ENCODE measurements at places on chromosomes 12 and 14.
A peak's percentile ranks its signal among the peaks of the same experiment; 100 is the strongest.

DNA sequence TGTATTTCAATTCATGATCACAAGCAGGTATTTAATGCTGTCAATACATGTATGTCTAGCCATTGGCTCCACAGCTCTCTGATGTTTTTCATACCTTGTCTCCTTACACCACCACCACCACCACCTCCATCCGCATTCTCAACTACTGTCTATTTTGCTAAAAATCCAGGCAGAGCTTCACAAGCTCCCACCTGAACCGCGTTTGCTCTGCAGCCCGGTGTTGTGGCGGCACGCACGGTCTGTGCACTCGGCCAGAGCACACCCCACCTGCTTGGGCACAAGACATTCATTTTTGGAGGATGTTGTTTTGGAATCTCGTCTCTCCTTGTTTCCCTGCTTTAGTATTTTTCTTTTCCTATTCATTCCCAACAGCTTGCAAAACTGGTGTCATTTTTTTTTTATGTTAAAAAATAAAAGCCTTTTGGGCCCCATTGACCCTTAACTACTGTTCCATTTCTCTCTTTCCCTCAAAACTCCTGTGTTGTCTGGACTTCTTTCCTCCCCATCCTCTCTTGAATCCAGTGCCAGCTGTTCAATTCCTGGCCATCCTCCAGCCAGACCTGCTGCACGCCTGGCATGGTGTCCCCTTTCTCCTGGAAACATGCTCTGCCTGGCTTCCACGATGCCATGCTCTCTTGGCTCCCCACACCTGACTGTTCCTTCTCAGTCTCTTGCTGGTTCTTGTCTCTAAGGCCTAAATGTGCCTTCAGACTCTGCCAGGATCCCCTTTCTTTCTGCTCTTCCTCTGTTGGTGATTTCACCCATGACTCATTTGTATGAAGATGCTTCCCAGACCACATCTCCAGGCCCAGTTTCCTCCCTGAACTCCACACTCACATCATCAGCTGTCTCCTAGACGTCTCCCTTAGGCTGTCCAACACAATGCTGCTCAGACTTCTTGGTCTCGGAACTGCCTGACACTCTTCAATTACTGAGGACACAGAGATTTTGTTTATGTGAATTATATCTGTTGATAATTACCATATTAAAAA, 37.9 kb downstream of the PIWIL1 start:
- H3K27me3 ChIP-seq, result no peaks in the 10 kb centered on the region
- H3K4me1 ChIP-seq, result no peaks in the 10 kb centered on the region
- no peak overlapping the region for H3K27ac ChIP-seq

DNA sequence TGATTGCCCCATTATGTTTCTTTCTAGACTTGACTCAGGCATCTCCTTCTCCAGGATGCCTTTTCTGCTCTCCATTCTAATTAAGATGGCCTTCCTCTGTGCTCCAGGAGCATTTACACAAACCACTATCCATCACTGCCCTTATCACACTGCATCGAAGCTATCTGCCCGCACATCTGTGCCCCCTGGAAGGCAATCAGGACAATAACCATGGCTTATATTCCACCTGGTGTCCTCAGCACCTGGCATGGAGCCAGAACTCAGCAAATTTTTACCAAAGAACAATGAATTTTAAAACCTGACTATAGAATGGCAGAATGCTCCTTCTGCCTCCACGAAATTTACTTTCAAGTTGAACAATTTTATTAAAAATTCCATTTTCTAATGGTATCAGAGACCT, 465.8 kb downstream of the APAF1 start:
- H3K27ac ChIP-seq, result no peak overlapping the region
- no peaks in the 10 kb centered on the region for H3K36me3 ChIP-seq
- H3K27me3 ChIP-seq, result no peaks in the 10 kb centered on the region
- no peak for DNase-seq
- H3K4me3 ChIP-seq, result no peak overlapping the region

DNA sequence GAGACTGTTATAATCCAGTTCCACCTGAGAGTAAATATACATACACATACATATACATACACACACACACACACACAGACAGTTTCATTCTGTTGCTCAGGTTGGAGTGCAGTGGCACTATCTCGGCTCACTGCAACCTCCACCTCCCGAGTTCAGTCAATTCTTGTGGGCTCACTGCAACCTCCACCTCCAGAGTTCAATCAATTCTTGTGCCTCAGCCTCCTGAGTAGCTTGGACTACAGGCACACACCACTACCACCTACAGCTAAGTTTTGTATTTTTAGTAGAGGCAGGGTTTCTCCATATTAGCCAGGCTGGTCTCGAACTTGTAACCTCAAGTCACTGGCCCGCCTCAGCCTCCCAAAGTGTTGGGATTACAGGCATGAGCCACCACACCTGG, 8.9 kb upstream of the PHLDA1 start:
- H3K27ac ChIP-seq, result no peak overlapping the region
- no peaks in the 10 kb centered on the region for H3K27me3 ChIP-seq
- no peaks in the 10 kb centered on the region for H3K4me1 ChIP-seq
- no peaks in the 10 kb centered on the region for H3K36me3 ChIP-seq
- no peak for DNase-seq
- no peak overlapping the region for H3K4me3 ChIP-seq

DNA sequence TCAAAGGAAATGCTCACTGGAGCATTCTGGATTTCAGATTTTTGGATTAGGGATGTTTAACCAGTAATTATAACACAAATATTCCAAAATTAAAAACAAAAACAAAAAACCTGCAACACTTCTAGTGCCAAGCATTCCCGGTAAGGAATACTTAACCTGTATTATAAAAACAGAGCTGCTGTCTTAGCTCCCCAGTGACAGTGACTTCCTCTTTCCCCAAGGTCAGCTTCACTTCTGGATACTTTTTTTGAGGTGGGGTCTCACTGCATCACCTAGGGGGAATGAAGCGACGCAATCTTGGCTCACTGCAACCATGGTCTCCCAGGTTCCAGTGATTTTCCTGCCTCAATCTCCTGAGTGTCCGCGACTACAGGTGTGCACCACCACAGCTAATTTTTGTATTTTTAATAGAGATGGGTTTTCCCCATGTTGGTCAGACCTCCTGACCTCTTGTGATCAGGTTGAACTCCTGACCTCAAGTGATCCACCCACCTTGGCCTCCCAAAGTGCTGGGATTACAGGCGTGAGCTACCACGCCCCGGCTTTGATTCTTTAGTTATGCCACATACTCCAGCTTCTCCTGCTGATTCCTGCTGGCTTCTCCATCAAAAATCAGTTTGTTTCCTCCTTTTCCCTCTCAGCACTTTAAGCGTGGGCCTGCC, 15.9 kb downstream of the PPP1CC start:
- no peaks in the 10 kb centered on the region for H3K27me3 ChIP-seq
- H3K4me1 ChIP-seq, result no peaks in the 10 kb centered on the region
- no peak overlapping the region for H3K4me3 ChIP-seq
- DNase-seq, result no peak
- H3K36me3 ChIP-seq, result peaks cover 40% of the 10 kb centered on the region

GRCh38 chr14:77041881-77042545, 13.5 kb upstream of the IRF2BPL start:
- peak; percentile 70 for DNase-seq
- no peaks in the 10 kb centered on the region for H3K27me3 ChIP-seq
- peak overlapping the region; percentile 88 for H3K27ac ChIP-seq
- H3K4me1 ChIP-seq, result peaks cover 81% of the 10 kb centered on the region

DNA sequence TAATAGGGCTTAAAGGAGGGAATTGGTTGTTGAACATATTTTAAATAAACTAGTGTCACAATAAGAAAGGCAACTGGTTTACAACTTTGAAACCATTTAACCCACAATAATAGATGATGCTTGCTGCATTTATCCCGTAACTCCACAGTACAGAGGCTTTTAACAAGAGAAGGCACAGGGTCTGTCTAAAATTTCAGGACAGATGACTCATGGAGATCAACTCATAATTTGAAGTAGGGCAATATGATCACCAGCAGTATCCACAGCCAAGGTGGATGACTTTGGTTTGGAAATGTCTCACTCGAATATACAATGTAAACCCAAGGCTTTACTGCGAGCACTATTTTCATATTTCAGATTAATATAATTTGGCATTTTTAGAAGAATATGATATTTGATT, 340.2 kb downstream of the LRIG3 start:
- H3K27ac ChIP-seq, result no peak overlapping the region
- no peaks in the 10 kb centered on the region for H3K27me3 ChIP-seq
- no peaks in the 10 kb centered on the region for H3K36me3 ChIP-seq
- peaks cover 16% of the 10 kb centered on the region for H3K4me1 ChIP-seq

GRCh38 chr12:115957686-115958290, 319.7 kb downstream of the MED13L start:
- peaks cover 7% of the 10 kb centered on the region for H3K4me1 ChIP-seq
- H3K27ac ChIP-seq, result no peak overlapping the region
- H3K27me3 ChIP-seq, result no peaks in the 10 kb centered on the region
- peaks cover 19% of the 10 kb centered on the region for H3K36me3 ChIP-seq
- DNase-seq, result no peak
- no peak overlapping the region for H3K4me3 ChIP-seq

DNA sequence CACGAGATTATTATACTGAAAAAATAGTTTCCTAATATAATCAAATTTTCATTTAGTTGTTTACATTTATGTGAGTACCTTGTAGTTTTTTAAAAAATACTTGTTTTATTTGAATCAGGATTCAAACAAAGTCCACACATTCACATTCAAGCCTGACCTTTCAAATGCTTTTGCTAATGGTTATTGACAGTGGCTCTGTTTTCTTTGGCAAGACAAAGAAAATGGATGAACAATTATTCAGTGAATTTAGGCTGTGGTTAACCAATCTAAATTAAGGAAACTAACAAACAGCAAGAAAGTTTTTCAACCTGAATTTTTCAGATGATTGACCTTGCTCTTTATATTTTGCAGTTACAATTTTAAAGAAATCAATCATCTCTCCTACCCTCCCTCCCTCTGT, 9.7 kb downstream of the SLC4A8 start:
- H3K27ac ChIP-seq, result no peak overlapping the region
- no peaks in the 10 kb centered on the region for H3K27me3 ChIP-seq
- H3K4me3 ChIP-seq, result no peak overlapping the region
- no peaks in the 10 kb centered on the region for H3K36me3 ChIP-seq
- no peaks in the 10 kb centered on the region for H3K4me1 ChIP-seq
- DNase-seq, result no peak

GRCh38 chr12:108310489-108310888, 28.6 kb downstream of the CMKLR1 start:
- peak overlapping the region; percentile 85 for H3K27ac ChIP-seq
- H3K4me1 ChIP-seq, result peaks cover 89% of the 10 kb centered on the region
- no peak overlapping the region for H3K4me3 ChIP-seq
- no peak for DNase-seq
- H3K36me3 ChIP-seq, result no peaks in the 10 kb centered on the region
- no peaks in the 10 kb centered on the region for H3K27me3 ChIP-seq

DNA sequence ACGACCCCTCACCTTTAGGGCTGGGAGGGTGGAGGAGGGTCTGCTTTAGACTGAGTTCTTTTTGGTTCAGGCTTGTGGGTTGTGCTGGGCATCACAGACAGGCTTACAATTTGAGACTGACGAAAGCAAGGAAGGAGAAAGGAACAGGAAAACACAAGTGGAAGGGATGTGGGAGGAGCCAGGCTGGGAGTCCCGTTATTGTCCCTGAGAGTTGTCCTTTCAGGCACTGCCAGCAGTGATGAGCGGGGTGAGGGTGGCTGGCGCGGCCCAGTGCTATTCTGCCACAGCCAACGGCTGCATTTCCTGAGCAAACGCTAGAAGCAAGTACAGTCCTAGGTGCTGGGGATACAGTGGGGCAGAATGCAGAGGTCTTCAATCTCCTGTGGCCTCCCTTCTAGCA, 29.2 kb upstream of the TSPAN9 start:
- DNase-seq, result no peak
- no peak overlapping the region for H3K4me3 ChIP-seq
- H3K4me1 ChIP-seq, result peaks cover under 1% of the 10 kb centered on the region

GRCh38 chr12:76032043-76032981, 736 bp upstream of the PHLDA1 start:
- peak overlapping the region; percentile 98 for H3K27ac ChIP-seq
- peak overlapping the region; percentile 95 for H3K4me3 ChIP-seq
- no peaks in the 10 kb centered on the region for H3K27me3 ChIP-seq
- no peak for DNase-seq
- H3K4me1 ChIP-seq, result peaks cover 13% of the 10 kb centered on the region
- no peaks in the 10 kb centered on the region for H3K36me3 ChIP-seq

DNA sequence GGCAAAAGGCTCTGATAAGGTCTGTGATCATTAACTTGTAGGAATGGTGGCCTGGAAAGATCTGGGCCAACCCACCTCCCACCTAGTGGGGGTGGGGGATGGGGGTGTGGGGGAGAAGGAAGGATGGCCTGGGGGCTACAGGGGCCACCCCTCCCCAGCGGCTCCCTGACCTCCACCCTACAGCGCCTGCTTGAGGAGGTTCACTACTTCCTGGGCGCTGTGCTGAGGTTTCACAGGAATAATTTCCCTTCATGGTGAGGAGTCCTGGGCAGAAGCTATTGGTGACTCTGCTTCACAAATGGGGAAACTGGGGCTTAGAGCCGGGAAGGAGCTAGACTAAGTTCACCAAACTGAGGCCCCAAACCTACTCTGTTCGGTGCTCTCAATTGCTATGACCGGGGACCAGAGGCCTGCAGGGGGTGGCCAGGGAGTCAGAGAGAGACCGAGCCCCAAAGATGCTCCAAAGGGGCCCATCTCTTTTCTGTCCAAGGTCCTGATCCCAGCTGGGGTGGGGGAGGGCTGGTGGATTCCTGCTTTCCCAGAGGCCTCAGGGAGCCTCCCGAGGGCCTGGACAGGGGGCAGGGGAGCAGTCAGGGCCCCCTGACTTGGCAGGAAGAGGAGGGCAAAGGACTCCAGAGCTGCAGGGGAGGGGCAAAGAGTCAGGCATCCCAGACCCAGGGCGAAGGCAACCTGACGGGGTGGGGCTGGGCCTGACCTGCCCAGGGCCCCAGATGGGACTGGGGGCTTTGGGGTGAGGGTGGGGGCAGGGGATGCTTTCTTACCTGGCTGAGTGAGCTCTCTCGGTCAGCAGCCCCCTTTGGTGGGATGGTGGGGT, 1.7 kb downstream of the HNF1A start:
- DNase-seq, result no peak
- H3K36me3 ChIP-seq, result no peaks in the 10 kb centered on the region
- peaks cover 12% of the 10 kb centered on the region for H3K4me1 ChIP-seq
- no peaks in the 10 kb centered on the region for H3K27me3 ChIP-seq

DNA sequence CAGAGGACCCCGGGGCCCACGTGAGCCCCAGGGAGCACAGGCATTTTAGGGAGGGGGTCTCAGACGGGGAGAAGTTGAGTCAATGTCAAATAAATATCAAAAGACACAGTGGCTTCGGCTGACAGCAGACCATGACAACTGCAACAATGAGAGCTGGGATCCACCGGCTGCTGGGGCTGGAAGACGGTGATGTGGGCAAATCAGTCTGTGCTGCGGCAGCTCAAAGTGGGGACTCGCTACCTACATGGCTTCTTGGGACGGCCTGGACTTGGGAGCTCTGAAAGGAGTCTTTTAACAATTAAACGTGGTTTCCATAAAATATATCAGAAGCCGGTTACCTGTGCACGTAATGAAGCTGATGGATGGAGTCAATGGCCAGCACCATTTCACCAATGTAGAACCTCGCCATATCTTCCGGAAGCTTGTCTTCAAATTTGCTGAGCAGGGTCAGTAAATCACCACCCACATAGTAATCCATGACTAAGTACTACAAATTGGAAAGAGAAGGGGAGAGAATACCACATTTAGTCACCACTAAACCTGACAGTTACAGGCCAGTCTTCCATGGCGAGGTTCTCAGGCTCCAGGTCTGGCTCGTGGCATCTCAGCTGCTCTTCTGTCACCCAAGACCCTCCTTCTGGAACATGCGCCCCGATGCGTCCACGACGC, 58.0 kb downstream of the CDC42BPB start:
- H3K4me1 ChIP-seq, result no peaks in the 10 kb centered on the region
- no peaks in the 10 kb centered on the region for H3K27me3 ChIP-seq
- no peak overlapping the region for H3K4me3 ChIP-seq
- no peak for DNase-seq
